H4 (cell line): ENCODE measurements at places on chromosomes 2 and 18.

DNA sequence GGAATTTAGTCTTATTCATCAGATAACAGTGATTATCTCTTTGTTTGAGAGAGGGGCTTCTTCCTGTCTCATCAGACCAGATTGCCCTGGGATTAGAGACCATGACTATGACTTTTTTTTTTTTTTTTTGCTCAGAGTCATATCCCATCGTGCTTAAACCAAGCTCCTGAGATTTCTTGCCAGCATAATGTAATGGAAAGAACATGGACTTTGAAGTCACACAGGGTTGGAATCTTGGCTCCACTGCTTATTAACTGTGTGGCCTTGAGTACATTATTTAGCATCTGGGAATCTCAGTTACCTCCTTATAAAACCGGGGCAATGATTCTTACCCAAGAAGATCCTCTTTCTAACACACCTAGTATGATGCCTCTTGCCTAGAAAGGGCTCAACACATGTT, 268.3 kb downstream of the DYSF start:
- DNase-seq, result no peak

DNA sequence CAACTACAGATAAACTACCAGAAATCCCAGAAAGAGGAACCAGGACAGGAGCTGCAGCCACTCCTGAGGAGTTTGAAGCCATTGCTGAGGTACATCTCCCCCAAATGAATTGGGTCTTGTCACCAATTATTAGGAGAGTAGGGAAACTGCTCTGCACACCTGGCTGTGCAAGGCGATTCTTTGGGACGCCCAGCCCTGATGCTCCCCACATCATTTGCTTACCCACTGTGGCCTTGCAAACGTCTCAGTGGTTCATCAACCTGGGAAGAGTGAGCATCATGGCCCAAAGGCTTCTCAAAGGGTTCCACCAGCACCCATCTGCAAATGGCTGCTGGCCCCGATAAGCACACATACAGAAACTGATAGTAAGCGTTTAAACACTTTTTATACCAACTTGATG, 21.8 kb upstream of the DCDC2C start:
- DNase-seq, result no peak

GRCh38 chr2:64440843-64441242, 13.1 kb upstream of the LGALSL start:
- no peak for DNase-seq

DNA sequence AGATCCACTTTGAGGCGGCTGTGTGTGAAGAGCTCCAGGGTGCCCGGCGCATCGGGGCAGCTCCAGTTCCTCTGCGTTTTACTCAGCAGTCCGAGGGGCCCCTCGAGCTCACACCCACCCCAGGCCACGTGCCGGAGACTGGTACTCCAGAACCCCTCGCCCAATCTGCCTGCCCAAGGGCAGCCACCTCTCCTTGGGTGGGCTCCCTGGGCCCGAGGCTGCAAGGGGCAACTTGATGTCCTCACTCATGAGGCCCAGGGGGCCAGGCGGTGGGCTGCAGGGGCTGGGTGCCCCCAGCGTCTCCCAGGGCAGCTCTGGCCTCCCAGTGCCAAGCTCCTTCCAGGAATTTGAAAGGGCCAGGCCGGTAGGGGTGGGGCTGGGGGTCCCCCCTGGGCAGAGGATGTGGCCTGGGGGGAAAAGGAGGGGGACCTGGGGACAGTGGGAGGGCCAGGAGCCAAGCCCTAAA, 16.7 kb downstream of the RAMP1 start:
- no peak for DNase-seq

DNA sequence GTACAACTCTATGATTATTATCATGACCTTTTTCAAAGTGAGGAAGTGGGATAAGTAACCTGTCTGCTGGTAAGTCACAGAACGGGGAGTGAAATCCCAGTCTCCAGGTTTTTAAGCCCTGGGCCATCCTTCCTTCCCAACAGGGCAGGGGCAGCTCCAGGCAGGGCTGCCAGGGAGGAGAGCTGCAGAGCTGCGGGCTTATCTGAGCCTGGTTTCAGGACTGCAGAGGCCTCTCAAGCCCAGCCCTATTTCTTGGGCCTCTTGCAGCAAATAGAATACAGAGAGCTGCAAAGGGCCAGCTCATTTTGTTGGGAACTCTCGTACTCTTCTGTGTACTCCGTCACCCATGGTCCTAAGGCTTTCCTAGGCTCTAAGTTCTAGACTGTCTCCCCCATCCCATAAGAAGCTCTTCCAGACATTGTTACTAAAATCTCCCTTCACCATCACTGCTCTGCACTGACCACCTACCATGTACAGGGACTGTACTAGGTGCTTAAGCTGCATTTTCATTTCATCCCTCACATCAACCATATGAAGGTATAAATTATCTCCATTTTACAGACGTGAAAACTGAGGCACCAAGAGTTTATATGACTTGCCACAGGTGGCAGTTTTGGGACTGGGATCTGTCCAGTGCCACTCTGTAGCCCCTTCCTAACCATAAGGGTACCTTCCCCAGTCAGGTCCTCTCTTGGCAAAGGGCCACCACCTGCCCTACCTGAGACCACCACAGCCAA, 3.1 kb downstream of the RAB11FIP5 start:
- no peak for DNase-seq

GRCh38 chr2:83240611-83241010, 1218.5 kb downstream of the SUCLG1 start:
- no peak for DNase-seq

- no peak for DNase-seq
Observed at GRCh38 chr2:176170602-176171305, 13.6 kb downstream of the HOXD3 start.

- no peak for DNase-seq
Observed at GRCh38 chr2:54672590-54673456, 50.6 kb upstream of the EML6 start.

DNA sequence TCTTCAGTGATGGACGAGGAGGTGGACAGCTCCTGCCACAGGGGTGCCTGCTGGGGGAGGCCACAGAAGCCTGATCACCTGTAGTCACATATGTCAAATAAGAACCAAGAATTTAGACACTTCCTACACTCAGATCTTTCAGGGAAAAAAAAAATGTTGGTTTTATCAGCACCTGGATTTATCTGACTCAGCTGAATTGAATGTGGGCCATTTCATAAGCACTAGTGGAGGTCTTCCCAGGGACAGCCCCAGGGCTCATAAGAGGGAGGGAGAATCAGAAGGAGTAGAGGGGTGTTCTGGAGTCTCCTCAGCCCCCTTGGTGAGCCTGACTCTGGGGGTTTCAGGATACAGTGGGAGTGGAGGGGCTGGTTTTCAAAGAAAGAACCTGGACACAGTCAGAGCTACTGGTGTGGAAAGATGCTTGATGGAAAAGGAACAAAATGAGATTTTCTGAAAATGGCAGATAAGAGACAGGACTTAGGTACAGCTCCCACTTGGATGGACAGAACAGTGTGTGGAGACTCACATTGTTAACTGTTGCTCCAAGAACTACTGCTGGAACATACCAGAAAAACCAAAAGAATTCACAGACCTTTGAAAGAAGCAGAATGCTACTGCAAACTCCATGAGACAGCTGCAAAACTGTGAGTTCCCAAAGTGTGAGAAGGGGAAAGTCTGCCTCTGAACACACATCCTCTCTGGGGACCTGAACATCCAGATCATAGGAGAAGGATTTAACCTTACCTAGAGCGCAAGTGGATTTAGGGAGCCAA, 45.4 kb downstream of the LCT start:
- no peak for DNase-seq

- DNase-seq, result no peak
Observed at GRCh38 chr18:54261894-54262293, 7.4 kb upstream of the POLI start.

- no peak for DNase-seq
Observed at GRCh38 chr2:95530734-95531133, 46.2 kb upstream of the TRIM43B start.

DNA sequence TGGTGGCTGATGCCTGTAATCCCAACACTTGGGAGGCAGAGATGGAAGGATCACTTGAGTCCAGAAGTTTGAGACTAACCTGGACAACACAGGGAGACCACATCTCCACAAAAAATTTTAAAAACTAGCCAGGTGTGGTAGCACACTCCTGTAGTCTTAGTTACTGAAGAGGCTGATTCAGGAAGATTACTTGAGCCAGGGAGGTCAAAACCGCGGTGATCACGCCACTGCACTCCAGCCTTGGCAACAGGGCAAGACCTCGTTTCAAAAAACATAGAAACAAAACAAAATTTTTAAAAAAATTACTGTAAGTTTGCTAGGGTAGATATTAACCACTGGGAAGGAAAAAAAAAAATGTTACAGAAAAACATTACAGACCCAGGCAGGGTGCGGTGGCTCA, 5.8 kb downstream of the ATL2 start:
- DNase-seq, result no peak

DNA sequence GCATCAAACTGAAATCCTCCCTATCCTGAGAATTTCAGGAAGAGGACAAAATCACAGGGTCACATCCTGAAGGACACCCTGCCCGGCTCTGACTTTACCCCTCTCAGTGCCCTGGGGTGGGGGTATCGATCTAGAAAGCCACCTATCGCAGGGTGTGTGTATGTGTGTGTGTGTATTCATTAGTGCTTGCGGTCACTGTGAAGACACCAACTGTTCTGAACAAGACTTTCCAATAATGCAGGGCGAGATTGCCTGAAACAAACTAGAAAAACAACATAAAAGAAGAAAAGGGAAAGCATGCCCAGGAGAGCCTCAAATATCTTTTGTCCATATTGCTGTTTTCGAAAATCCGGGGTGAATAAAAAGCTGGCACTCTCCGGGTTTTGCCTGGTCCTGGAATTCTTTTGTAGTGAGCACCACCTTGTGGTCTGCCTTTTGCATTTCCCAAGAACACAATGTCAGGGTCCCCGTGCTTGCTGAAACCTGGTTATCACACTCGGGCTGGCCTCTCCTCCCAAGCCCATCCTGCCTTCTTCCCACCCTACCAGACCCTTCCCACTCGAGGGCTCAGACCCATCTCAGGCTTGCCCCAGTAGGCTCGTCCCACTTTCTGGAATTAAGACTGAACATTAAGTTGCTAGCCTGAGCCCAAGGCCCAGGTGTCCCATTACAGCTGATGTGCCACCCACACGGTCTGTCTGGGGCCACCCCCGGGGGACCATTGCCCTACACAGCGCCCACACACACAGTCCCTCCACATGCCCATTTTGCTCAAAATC, 25.0 kb upstream of the COPS8 start:
- peak; percentile 63 for DNase-seq

DNA sequence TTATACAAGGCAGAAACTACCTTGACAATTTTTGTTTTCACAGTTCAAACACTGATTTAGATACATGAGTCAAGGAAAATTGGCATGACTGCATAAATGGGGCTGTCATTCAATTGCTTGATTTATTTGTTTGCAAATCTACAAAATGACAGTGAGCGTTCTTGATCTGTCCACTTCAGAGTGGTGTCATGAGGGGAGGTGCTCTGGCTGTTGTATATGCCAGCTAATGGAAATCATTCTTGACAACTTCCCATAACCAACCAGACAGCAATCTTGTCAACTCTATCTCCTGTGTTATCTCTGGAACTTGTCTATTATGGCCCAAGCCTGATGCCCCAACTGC, 120.6 kb upstream of the UGP2 start:
- no peak for DNase-seq

GRCh38 chr2:57943315-57943714, 103.3 kb upstream of the VRK2 start:
- no peak for DNase-seq

DNA sequence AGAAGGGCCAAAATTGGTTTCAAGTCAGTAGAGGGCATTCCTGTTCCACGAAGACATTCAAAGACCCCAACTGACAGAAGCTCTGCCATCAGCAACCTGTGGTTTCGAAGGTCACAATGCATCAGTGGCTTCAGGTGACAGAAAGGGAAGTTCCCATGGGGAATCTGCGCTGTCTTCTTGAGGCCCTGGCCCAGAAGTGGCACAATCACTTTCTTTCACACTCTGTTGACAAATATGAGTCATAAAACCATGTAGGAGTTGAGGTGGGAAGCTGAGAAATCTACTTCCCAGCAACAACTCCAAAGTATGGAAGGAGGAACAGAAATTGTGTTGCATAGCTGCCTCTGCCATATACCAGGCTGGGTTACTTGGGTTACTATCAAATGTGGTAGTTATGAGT, 621.1 kb upstream of the FANCL start:
- no peak for DNase-seq

DNA sequence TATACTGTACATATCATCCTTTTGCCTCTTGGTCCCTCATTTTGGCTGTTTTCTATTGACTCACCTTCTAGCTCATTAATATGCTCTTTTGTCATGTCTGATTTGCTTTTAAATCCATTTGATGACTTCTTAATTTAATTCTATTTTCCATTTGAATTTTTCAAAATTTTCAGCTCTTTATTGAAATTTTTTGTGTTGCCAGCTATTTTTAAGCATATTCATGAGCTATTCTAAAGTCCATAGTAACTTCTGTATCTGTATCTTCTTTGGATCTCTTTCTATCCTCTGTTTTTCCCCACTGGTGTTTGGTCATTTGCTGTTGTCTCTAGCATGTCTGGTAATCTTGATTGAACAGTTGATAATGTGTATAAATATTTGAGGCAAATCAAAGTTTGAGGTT, 227.8 kb downstream of the NDUFA10 start:
- no peak for DNase-seq

- no peak for DNase-seq
Observed at GRCh38 chr18:66393463-66393862, 210.4 kb downstream of the CDH19 start.

- peak; percentile 55 for DNase-seq
Observed at GRCh38 chr2:228048838-228049490, 132.5 kb downstream of the SPHKAP start.

- DNase-seq, result no peak
Observed at GRCh38 chr2:15426606-15427005, 134.5 kb downstream of the NBAS start.

DNA sequence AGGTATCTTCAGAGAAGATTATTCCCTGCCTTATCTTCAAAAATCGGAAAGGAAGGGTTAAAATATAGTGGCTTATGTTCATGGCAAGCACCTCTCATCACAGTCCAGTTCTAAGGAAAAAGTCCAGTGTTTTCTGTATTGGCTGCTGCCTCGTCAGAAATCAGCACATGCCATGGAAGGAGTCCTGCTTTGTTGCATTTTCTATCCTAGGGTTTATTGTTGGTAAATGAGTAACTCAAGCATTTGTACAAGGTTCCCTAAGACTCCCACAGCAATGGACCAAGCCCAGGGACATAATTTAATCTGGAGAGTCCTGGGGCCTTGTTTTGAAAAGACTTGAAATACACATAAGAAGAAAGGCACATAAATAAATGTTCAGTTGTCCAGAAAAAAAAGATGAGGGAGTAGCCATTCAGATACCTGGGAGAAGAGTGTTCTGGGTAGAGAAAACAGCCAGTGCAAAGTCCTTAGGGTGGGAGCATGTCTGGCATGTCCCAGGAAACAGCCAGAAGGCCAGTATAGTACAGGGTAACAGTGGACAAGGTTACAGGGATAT, 26.4 kb downstream of the NBEAL1 start:
- DNase-seq, result no peak
